ENCODE measurements at places on chromosomes 7 and 10.

- DNase-seq, result no peak
Measured at GRCh38 chr10:95253007-95253406, 37.8 kb downstream of the PDLIM1 start.

DNA sequence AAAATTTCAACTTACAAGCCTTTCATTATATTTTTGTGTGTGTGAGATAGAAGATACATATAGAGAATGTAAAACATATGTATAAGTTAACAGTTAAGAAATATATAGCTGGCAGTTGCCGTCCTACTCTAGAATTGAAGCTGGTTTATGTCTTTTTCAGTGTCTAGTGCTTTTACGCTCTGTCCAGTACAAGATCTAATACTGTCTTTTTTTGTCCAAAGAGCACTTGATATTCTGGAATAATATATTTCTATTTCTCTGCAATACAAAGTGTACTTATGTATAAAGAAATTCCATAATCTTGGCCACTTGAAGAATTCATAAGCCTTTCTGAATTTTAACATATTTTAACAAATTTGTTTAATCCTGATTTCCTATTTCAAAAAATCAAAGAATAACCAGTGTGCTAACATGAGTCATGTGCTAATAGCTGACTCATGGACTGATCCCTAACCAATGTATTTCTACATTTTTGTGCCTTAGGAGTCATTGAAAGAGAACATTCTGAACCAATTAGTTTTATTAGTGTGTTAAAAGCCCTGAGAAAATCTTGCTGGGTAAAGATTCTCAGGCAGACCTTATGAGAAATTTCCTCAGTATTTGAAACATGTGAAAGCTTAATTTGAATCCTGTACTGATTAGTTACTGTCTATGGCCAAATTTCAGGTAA lies 73.2 kb upstream of the CCAR1 start:
- no peak for DNase-seq

GRCh38 chr7:45988405-45989057 lies 67.5 kb upstream of the IGFBP3 start:
- no peak for DNase-seq

- no peak for DNase-seq
Measured at GRCh38 chr10:61299156-61299555, 154.0 kb downstream of the TMEM26 start.

Data from Jurkat, Clone E6-1 (cell line).